Mammary epithelial cell (primary cell): ENCODE measurements at places on chromosomes 6 and 20. TPM values are rescaled to one million over a fixed set of nuclear protein-coding genes. Genes with fewer than 3 reads are reported as not detected.

- DNase-seq, result no peak
Observed at GRCh38 chr6:74518035-74518434, 687.8 kb downstream of the COL12A1 start.

The AVP gene
- not detected for polyA plus RNA-seq

DNA sequence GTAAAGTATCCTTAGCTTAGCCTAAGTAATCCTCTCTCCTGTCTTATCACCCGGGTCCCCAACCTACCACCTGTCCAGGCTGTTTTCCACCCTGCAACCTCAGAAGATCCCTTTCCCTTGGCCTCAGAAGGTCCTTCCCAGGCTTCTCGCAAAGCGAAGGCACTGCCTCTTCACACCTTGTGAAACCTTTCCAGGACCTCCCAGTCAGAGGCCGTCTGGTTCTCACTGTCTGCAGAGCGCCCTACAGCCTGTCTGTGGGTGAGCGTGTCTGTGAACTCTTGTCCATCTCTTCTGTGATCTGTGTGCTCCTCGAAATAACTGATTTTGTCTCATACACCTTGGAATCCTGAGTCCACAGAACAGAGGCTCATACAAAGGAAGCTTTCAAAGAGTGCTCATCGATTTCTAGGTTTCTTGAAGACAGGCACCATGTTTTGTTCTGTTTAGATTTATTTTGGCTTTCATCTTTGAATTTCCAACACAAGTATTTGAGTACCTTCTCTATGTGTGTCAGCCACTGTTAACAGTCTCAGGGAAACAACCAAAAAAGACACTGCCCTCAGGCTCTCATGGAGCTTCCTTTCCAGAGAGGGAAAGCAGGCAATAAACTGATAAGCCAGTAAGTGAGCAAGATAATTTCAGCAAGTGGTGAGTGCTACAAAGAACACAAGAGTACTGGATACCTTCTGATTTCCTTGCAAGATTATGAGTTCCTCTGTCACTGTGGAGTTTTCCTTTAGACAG is 6.3 kb downstream of the PDE10A start:
- DNase-seq, result no peak

DNA sequence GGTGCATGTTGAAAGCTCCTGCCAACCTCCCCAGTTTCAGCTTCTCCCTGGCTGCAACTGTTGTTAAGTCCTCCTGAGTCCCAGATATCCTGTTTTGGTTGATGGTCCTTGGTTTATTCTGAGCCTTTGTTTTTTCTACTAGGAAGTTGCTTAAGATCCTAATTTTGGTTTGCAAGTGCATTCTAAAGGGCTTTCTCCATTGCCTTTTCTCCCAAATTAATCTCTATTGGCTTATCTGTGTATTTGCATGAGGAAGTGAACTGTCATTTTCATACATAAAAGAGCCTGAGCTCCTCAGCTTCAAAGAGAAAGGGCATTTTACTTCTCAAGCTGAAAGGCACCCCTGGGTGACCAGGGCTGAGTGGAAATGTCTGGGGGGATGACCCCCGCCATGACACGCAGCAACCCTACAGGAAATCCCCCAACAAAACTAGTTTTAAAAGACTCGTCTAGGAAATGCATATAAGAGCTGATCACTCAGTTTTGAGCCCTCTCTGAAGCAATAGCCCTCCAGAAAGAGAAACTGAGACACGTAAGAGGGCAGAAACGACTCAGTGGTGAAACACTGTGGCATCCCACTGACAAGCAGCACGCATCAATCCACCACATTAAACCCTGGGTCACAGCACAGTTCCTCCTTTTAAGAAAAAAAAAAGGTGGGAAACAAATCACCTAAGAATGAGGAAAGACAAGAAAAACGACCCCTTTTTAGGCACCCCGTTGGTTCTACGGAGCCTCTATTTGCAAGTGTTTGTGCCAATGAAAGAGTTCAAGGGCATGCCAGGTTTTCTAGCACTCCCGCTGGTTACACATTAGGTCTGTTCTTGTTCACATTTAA is 140.9 kb downstream of the THBS2 start:
- no peak for DNase-seq

DNA sequence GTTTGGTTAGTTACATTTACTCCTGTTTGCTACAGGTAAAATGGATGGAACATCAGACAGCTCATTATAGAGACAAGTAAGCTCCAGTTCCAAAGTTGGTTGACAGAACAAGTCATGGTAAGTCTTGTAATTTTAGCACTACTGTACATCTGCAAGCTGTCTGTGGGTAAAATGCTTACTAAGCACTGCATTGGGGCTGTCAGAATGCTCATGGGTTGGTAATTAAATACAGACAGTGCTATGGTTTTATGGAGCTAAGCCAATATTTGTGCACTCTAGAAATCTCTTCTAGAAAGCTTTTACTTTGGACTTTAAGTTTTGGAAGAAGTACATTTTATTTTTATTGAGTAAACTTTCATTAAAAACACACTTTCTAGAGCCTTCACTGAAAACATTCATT is 419.2 kb upstream of the MMS22L start:
- no peak for DNase-seq

The PRKN gene
- 0.07 TPM for polyA plus RNA-seq

DNA sequence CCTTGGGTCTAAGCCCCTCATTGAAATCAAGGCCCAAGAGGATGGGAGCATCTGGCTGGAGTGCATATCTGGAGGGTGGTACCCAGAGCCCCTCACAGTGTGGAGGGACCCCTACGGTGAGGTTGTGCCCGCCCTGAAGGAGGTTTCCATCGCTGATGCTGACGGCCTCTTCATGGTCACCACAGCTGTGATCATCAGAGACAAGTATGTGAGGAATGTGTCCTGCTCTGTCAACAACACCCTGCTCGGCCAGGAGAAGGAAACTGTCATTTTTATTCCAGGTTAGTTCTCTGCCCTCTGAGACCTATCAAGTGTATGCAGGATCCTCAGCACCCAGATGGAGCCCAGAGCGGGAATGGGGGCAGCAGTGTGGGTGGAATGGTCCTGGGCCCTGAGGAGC is 5.1 kb downstream of the BTN2A2 start:
- DNase-seq, result no peak
